DMS 273 treated with DMSO at 0.1 percent for 48 hours (cell line): ENCODE measurements at places on chromosomes 2 and 18.

DNA sequence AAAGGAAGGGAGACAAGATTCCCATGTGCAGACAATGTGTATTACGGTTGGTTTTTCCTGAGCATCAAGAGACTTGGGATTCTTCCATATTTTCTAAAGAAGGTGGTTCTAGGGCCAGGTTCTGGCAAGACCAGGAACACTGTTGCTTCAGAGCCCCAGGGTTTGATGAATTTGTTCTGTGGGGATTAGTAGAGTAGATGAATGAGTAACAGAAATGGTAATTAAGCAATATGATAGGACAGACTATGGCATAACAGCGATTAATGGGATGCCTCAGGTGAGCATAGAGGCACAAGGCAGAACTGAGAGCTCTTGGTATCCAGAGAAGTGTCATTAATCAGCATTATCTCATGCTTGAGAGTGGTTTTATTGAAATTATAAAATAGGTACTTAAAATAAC, 82.8 kb upstream of the PNPT1 start:
- no peak for DNase-seq

DNA sequence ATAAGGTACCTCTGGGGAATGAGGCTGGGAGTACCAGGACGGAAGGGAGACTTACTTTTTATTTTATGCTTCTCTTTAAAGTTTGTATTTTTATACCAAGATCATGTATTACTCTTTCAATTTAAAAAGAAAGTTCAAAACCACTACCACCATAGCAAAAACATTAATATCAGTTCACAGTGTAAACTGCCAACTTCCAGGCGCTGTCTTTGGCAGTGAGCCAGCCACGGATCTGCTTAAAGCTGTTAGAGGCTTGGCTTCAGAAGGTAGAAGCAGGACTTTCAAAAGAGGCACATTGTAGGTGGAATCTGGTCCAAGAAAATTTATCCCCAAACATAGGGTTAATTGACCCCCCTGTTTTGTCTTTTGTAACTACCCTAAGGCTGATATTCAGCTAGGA, 74.8 kb downstream of the B3GNT2 start:
- peak; percentile 12 for DNase-seq

- DNase-seq: no peak
These were observed 56.7 kb upstream of the EPB41L3 start for GRCh38 chr18:5600378-5601071.

GRCh38 chr18:2036086-2036485, 535.2 kb downstream of the METTL4 start:
- DNase-seq: no peak

DNA sequence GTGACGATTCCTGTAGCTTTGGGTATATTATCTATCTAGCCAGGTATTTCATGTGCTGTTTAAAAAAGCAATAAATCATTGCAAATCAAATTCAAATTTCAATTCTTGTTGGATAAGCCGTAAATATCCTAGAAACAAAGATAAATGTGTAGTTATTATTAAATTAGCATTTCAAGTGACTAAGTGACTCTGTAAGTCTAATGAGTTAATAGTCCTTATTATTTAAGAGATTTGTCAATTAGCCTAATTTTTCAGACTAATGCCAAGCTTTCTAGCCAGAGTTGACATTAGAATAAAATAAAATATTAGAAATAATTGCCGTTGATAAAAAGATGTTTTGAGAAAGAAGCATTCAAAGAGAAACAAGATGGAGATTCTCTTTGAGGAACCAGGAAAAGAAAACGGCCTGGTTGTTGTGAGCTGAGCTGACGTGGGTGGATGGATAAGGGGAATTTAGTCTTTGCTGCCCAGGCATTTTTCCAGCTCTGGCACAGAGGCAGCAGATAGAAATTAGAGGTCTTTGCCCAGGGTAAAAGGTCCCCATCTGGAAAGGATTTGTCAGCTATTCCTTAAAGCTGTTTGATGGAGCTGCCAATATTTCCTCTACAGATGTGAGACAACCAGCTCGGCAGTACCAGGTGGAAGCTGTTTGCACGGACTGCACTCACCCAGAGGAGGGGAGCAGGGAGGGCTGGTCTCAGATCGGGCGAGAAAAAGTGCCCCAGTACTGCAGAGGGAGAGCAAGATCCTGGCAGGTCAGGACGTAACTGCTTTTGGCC, 117.3 kb upstream of the SEC11C start:
- DNase-seq: peak; percentile 72

GRCh38 chr2:53670331-53670730, 97.3 kb upstream of the CHAC2 start:
- no peak for DNase-seq

- no peak for DNase-seq
These were observed 307.5 kb upstream of the HS6ST1 start for GRCh38 chr2:128625963-128626759.

DNA sequence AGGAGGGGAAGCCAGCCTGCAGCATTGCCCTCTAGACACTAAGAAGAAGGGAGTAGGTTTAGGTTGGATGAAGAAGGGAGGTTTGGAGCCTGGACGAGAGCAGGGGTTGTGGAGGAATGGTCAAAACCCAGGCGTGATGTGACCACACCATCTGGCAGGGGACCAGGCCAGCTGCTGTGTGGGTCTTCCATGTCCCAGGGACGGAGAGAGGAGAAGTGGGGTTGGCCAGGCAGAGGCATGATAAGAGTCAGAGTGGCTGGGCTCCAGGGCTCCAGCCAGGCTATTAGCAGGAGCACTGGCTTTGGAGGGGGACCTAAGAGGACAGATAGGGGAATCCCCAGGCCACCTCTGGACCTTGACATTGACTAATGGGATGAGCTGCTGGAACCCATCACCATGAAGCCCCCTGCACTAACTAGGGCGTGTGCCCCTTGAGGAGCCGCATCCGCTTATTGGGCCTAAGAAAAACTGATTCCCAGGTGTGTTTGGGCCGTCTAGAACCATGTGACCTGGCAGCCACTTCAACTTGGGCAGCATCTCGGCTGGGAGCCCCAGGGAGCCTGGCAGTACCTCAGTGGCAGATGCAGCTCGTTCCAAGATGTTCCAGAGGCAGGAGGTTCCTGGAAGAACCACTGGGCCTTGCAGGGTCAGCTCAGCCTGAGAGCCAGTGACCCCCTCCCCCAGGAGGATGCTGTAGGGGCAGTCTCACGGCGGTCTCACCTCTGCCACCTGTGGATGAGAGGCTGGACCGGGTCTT, 235.1 kb downstream of the AGAP1 start:
- no peak for DNase-seq

GRCh38 chr2:167572883-167573619, 674.3 kb downstream of the STK39 start:
- no peak for DNase-seq

- DNase-seq: no peak
These were observed 110.7 kb downstream of the TMX3 start for GRCh38 chr18:68604256-68604655.

DNA sequence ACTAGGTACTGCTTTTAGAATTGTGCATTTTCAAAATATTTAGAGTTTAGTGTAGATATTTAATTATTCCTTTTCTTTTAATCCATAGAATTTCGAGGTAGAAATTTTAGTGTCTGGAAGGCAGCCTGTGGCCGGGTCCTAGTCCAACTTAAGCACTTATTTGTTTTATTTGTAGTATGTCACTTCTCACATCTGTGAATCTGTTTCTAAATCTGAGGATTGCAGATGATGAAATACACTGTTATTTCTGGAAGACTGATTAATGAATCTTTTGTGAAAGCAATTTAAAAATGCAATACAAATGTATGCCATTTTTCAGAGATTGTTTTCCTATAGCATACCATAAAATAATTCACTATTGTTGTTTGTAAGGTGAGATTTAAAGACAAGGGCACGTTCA, 483.9 kb upstream of the TRIB2 start:
- DNase-seq: no peak

GRCh38 chr18:76943542-76944339, 121.4 kb downstream of the ZNF236 start:
- no peak for DNase-seq

GRCh38 chr18:74682141-74682990, 84.7 kb downstream of the ZNF407 start:
- DNase-seq: no peak

DNA sequence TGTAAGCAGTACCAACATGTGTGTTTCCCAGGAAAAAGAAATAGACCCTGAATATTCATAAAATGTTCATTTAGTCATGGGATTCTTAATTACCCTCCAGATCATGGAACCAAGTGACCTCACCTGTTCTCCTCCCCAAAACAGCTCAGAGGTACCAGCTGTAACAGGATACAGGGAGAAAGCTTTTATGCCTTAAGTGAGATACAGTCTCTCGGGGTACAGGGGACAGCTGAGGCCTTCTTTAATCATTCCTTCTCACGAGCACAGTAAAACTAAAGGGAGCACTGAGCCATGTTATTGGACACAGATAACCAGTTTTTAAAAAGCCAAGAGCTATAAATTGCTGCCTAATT, 16.6 kb downstream of the EPHA4 start:
- peak; percentile 42 for DNase-seq

DNA sequence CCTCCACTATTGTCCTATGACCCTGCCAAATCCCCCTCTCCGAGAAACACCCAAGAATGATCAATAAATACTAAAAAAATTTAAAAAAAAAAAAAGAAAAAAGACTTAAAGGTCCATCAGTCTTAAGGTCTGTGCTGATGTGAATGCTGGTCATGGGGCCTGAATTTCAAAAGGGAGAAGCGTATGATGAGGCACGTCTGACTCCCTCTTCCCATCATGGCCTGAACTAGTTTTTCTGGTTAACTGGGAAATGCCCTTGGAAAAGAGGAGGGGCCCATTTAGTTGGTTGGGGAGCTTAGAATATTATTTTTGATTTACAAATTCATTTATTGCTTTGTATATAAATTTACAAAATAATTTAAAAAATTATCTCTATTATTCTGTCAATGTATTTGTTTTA, 291.0 kb upstream of the CDH19 start:
- DNase-seq: no peak

- no peak for DNase-seq
These were observed 23.1 kb upstream of the TXNDC2 start for GRCh38 chr18:9862686-9863085.

DNA sequence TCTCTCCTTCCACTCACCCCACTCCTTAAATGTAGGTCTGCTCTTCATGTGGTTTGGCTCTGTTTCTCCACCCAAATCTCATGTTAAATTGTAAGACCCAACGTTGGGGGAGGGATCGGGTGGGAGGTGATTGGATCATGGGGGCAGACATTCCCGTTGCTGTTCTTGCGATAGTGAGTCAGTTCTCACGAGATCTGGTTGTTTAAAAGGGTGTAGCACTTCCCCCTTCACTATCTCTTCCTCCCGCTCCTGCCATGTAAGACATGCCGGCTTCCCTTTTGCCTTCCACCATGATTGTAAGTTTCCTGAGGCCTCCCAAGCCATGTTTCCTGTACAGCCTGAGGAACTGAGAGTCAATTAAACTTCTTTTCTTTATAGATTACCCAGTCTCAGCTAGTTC, 1044.5 kb upstream of the POU3F3 start:
- no peak for DNase-seq

DNA sequence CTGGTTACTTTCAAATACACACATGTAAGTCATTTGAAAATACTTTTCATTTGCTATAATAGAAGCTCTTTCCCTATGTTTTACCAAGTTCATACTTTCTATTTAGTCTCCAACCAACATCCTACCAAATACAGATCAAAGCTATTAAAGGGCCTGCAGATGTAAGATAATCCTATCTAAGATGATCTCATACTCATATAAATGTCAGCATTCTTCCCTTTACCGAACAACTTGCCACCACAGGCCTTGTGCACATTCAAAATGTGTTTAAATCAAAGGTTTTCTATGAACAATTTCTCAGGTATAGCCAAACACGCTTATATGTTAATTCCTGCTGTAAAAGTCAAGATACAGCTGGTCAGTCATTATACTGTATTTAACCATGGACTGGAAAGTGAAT, 23.3 kb downstream of the KCTD18 start:
- DNase-seq: no peak

DNA sequence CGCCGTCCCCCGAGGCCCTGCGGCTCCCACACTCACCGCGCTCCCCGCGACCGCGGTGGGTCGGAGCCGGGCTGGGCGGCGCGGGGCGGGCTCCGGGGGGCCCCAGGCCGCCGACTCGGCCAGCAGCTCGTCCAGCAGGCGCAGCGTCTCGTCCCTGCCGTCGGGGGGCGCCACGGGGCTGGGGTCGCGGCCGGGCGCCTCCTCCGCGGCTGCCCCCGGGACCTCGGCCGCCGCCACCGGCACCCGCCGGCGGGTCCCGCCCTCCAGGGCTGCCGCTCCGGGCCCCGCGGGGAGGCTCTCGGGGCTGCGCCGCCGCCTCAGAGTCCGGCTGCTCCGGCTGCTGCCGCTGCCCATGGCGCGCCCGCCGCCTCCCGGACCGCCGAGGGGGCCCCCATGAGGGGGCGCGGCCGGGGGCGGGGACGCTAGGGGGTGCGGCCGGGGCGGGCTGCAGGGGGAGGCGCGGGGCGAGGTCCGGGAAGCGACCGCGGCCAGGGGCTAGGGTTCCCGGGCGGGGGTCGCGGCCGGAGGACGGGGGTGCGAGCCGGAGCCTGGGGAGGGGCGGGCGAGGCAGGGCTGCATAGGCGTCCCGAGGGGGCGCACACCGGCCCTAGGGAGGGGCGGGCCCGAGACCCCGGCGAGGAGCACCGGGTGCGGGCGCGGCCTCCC, at the start of gene CYS1:
Gene CYS1, minus strand, starts transcription at position 542 of the 666 bp plus-strand sequence. Its CDS starts 188 bp downstream, at position 354.
- no peak for DNase-seq

DNA sequence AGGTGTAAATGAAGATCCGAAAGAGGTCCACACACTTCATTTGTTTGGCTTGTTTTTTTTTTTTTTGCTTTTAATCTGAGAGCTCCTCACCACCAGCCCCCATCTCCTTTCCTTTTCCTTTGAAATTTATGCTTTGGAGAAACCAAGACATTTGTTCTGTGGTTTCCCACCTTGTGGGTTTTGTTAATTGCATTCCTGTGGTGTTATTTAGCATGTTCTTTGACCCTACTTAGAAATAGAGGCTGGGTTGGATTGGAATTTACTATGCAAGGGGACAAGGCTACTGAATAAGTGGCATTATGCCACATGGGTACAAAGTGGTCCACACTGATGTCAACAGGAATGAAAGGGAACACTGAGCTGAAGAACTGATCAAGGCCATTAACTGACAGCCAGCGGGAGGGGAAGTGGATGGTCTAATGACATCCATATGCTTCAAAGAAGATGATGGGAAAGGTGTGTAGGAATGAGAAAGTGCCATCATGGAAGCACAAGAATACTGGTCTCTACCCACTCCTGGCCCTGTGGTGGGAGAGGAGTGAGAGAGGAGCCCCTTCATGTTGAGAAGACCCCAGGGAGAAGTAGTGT, 8.9 kb downstream of the CCL20 start:
- no peak for DNase-seq

DNA sequence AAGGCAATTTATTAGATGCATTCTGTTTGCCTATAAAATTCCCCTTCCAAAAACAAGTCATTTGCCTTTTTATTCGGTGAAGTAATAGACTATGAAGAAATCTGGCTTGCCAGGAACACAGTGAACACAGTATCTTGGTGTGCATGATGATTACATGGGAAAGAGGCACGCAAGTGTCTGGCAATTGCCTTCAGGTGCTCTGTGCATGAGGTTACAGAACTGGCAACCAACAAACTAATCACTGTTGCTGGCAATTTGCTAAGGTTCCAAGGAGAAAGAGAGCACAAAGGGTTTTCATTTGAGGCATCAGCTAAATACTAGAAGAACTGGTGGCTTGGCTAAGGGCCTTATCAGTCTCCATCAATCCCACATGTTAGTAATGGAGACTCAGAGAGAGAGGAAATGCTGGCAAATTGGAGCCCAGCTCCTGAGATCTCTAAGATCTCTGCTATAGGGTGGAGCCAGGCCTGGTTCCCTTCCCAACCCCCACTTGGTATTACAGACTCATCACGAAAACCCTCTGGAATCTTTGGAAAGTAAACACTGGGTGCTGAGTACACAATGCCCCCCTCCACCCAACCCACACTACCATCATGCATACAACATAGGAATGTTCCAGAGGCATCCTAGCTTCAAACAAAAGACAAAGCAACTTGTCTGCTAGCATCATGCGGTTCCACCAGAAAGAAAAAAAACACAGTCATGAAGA, 10.4 kb downstream of the RNF152 start:
- no peak for DNase-seq
